ENCODE measurements at places on chromosomes 11 and 22.
A peak's percentile ranks its signal among the peaks of the same experiment; 100 is the strongest.

- DNase-seq = no peak
Observed at GRCh38 chr11:103587901-103588788, 448.3 kb upstream of the DDI1 start.

GRCh38 chr11:405954-406795, 8.6 kb downstream of the SIGIRR start:
- DNase-seq = no peak

DNA sequence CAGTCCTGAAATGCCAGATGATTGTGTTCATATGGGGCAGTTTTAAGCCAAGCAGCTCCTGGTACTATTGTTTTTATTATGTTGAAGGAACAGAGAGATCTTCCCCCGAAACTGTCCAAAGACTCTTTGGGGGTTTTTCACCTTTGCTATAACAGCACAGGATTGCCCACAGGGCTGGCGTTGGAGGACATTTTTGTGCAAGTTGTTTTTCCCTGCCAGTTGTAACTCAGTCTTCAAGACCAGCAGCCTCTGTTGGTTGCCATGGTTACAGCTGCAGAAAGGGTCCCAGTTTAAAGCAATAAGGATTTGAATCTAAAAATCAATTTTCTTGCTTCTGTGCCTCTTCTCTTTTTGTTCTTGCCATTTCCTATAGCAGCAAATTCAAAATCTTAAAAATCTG, 45.4 kb upstream of the YWHAH start:
- DNase-seq = no peak

DNA sequence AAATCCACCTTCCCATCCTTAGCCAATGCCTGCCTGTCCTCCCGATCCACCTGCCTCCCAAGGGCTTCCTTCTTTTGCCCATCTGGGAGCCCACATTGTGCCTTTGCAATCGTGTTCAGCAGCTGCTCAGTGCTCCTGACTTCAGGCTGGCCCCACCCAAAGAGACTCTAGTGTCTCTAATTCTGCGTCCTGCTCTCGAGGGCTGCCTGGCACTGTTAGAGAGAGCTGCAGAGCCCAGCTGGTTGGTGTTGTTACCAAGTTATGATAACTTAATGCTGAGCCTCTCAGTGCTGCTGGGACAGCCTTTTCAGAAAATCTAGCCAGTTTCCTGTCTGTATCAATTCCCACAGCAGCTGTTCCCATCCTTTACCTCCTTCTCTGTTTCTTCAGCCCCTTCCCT, 69.1 kb downstream of the MICAL2 start:
- DNase-seq = no peak

DNA sequence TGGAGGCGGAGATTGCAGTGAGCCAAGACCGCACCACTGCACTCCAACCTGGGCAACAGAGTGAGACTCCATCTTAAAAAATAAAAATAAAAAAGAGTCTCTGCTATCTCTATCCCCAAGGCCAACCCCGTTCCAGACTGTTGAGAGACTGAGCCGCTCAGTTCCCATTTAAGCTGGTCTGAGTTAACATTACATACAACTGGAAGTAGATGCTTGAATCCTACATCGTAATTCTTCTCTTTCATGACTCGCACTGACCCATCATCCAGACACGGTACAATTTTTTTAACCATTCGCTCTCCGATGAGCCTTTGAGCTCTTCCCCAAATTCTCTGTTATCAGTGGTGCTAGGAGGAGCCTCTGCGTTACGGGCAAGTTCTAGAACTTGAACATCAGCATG, 4.9 kb upstream of the CYTH4 start:
- DNase-seq = no peak

DNA sequence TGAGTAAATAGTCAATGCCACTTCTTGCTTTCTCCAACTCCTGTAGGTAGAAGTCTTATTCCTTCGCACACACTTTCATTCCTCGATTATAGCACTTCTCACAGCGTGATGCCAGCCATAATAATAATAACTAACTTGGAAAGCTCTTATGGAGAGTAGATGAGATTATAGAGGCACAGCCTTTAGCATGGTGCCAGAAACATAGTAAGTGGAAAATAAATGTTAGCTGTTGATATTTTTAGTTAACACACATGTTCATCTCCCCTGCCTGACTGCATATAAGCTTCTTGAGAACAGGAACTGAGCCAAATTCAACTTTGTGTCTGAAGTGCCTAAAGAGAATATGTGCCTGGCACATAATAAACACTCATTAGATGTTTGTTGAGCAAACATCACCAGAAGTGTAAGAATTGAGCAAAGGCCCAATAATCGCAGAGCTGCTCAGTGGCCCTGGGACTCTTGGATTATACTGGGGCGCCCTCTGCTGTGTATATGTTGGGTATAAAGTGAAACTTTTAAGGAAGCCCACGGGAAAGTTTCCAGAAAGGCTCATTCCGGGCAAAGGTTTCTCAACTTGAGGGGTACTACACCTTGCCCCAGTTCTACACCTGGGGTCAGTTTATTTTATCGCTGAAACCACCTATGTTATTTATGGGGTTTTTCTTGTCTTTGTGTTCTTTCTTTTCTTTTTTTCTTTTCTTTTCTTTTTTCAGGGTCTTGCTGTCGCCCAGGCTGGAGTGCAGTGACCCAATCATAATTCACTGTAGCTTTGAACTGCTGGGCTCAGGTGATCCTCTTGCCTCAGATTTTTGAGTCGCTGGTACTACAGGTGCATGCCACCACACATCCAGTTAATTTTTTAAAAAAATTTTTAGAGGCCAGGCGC, 22.3 kb downstream of the SLN start:
- DNase-seq = peak; percentile 72

DNA sequence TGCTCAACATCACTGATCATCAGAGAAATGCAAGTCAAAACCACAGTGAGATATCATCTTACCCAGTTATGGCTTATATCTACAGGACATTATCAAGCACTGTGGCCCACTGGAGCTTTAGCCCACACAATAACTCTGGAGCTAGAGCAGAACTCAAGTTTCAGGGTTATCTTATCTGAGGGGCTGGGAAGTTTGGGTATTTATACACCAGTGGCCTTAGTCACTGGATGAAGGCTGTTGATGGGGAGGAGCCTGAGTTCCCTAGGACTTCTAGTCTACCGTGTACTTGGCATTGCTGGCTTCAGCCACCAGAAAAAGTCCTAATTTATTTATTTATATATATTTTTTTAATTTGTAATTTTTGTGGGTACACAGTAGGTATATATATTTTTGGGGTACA, 19.3 kb downstream of the HSD17B12 start:
- no peak for DNase-seq

DNA sequence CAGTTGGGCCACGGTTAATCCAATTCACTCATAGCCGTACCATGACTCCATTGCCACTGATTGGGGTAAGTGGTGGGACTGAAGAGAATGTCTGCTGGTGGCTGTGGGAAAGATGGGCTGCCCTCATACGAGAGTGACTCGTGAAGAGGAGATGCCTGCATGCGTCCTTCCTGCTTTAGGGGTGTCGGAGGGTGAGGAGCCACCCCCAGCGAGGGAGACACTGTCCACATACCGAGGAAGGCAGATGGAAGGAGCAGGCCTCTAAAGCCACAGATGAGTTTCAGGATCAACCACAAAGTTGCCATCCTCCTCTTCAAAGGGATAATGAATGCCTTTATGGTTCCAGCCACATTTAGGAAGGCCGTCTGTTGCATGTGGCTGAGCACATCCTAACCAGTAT, 83.2 kb downstream of the GRIK4 start:
- DNase-seq = no peak

DNA sequence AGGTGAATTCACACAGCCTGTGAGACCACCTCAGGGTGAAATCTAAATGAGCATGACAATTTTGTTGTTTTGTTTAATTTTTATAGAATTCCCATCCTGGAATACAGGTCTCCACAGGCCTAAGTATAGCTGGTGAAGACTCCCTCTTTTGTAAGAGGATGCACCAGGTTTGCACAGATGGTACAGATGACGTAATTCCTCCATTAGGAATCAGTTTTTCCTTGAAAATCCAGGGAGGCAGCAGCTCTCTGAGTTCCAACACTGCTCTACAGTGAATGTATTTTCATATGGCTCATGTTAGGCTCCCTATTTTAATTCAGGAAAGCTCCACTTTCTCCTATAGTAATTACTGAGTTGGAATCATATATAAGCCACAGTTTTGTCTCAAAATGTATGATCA, 47.2 kb downstream of the USP28 start:
- DNase-seq = no peak

DNA sequence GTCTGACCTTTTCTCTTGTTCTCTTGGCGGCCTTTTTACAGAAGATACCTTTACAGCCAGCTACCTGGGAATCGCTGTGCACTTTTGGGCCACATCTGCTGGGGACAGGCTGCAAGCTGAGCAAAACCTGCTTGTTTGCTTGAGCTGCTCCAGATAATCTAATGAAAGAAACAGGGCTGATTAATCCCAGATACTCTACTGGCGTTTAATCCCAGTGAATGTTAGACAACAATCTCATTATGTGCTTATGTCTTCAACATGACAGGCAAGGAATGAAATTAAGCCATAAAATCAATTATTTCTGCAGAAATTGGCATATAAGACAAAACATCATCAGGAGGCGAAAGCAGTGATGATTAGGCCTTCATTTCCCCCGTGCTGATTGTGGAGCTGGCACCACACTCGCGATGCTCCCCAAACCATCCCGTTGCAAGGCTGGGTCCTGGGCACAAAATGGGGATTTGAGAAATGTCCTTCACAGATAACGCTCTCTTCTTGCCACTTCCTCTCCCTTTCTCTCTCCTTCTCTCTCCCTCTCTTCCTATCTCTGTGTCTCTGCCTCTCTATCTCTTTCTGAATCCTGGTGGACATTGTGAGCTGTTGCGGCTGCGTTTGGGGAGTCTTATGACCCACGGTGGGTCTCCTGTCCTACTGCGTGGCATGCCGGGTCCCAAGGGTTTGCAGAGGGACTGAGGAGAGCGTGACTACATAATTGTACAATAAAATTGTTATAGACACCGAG, 1053.8 kb downstream of the TBC1D22A start:
- DNase-seq = no peak

- DNase-seq = no peak
Observed at GRCh38 chr11:81987829-81988472, 745.7 kb downstream of the FAM181B start.

- no peak for DNase-seq
Observed at GRCh38 chr22:20389288-20389687, 4.7 kb upstream of the ZNF74 start.

GRCh38 chr11:69187540-69188065, 31.9 kb downstream of the SMIM38 start:
- DNase-seq = no peak

GRCh38 chr11:47631473-47631872, 10.9 kb downstream of the MTCH2 start:
- no peak for DNase-seq

GRCh38 chr11:75270896-75271418, 30.4 kb downstream of the TPBGL start:
- no peak for DNase-seq

DNA sequence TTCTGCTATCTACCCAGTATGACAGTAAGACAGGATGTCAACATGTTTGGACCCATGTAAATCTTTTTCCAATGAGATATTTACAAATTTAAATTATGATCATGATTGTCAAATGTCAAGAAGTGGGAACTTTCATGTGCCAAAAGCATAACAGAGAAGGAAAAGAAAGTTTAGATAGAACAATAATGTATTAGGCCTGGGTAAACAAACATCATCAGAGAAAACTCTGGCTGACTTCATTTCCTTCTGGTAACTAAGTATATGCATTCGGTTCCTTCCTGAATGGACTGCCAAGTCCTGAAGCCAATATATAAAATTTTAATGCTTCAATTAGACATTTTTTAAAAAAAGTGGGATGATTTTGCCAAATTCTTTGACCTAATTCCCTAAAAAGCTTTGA, 16.5 kb downstream of the RNF141 start:
- no peak for DNase-seq

GRCh38 chr11:61264795-61265194, 23.8 kb downstream of the PGA5 start:
- DNase-seq = no peak

- peak; percentile 39 for DNase-seq
Observed at GRCh38 chr22:39242595-39243438, 2.0 kb downstream of the PDGFB start.

GRCh38 chr11:34668583-34669053, 47.7 kb downstream of the EHF start:
- no peak for DNase-seq

DNA sequence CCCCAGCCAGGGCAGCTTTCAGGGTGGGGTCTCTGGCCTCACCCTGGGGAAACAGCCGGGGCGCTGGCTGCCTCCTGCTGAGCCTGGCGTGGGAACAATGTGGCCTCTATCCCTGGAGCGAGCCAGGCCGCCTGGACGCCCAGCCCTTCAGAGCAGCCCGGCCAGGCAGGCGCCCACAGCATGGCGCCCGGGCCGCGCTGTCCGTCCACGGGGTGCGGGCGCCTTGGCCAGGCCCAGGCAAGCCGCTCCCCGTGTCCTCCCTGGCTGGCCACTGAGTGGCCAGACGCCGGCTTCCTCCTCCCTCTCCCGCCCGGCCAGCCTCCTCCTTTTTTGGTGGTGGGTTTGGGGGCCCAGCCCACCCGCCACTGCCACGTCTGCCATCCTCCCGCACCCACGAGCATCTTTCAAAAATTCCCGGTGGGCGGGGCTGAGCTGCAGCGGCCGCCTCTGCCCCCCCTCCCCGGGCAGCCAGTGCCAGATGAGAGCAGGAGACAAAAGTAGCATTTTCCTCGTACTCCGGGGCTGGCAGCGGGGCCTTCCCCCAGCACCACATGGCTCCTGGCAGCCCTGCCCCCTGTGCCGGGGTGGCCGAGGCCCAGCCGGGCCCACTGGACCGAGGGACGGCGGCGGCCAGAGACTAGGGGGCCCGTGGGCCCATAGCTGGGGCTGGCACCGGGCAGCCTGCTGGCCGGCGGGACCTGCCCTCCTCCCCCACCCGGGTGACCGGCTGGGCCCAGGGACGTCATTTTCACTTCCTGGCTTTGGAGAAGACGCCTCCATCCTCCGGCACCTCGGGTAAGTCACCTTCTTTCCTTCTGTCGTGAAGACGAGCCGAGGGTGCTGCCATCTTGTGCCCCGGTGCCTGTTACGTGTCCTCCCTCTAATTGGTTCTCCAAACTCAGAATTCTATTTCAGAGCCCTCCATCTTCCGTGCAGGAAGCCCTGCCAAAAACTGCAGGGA, 70.2 kb upstream of the PPARA start:
- no peak for DNase-seq

GRCh38 chr11:5564259-5565019, 16.1 kb upstream of the OR52H1 start:
- no peak for DNase-seq

DNA sequence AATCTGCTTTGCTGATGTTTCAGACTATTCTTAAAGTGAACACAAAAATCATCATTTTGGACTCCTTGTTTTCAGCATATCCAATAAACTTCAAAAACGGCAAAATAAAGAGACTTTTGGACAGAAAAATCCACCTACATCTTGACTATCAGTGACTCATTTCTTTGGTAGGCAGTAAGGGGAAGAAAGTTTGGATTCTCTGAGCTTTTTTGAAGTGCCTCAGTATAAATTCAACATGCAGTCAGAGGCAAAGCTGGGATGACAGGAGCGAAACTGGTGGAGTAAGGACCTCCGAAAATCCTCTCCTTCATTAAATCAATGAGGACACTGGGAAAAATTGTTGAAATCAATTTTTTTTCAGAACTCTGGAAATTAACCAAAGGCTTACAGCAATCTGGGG, 29.7 kb downstream of the EFCAB6 start:
- DNase-seq = no peak
